ENCODE measurements at places on chromosomes 5 and 9.

GRCh38 chr9:110742741-110743371 lies 74.3 kb downstream of the MUSK start:
- no peak for DNase-seq

GRCh38 chr5:133457439-133458355 lies 154.6 kb downstream of the FSTL4 start:
- DNase-seq = no peak

- DNase-seq = no peak
These were observed 7.6 kb upstream of the FAM240B start for GRCh38 chr9:38727497-38728001.

DNA sequence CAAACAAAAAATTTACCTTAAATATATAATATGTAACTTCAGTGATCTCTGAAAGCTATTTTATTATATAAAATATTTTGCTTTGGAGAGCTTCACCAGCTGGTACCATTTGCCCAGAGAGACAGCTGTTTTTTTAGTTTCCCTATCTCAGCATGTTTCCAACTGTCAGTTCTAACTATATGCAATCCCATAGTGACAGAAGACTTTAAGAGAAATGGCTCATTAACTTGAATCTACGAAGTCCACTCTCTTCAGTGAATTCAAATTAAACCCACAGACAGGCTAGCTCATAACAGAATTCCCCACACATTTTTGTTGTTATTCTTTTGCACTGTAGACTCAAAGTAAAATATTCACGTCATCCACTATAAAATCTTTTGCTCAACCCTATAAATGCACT lies 251.8 kb upstream of the POU5F2 start:
- DNase-seq = no peak

DNA sequence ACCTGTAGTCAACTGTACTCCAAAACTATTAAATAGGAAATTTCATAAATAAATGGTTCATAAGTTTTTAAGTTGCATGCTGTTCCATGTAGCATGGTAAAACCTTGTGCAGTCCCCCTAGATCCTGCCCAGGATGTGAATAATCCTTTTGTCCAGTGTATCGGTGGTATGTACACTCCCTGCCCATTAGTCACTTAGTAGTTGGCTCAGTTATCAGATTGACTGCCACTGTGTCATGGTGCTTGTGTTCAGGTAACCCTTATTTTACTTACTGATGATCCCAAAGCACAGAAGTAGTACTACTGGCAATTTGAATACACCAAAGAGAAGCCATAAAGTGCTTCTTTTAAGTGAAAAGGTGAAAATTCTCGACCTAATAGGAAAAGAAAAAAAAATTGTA lies 134.2 kb downstream of the RNF180 start:
- no peak for DNase-seq

DNA sequence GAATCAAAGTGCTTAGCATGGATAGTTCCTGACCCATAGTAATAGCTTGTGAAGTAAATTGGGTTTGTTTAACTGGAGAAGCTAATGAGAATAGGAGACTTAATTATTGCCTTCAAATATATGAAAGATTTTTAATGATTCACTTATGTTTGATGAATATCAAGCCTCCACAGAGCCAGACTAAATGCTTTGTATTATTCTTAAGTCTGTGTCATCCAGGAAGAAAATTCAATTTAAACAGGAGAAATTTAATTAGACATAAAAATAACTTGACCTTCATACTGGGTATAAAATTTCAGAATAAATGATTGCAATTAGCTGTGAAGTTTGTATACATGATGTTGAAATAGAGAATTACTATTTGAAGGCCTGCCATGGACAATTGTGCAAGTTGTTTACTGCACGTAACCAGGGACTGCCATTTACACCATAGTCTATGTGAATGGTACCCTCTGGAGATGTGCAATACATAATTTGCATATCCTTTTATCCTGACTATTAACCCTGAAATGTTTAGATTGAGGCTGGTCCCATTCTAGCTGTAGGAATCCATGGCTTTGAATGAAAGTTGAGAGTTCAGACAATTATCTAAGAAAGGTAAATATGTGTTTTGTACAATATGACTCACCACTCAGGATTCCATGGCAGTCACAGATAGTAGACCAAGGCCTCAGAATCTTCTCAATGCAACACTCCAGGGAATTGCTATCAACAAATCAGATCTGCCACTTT lies 133.5 kb upstream of the IL12B start:
- DNase-seq = no peak

- no peak for DNase-seq
These were observed 4.4 kb upstream of the FOXE1 start for GRCh38 chr9:97848480-97849237.

- DNase-seq = no peak
These were observed 311.3 kb downstream of the NDUFS4 start for GRCh38 chr5:53871775-53872174.

- no peak for DNase-seq
These were observed 113.1 kb downstream of the PSD2 start for GRCh38 chr5:139908749-139909148.

- DNase-seq = no peak
These were observed 20.4 kb upstream of the PAPPA start for GRCh38 chr9:116133163-116133562.

All from activated CD4-positive, alpha-beta T cell treated with anti-CD3 and anti-CD28 coated beads, Interleukin-2, amount 50 U/mL, for 24 hours (primary cell).